ENCODE measurements at places on chromosomes 3 and 15.

DNA sequence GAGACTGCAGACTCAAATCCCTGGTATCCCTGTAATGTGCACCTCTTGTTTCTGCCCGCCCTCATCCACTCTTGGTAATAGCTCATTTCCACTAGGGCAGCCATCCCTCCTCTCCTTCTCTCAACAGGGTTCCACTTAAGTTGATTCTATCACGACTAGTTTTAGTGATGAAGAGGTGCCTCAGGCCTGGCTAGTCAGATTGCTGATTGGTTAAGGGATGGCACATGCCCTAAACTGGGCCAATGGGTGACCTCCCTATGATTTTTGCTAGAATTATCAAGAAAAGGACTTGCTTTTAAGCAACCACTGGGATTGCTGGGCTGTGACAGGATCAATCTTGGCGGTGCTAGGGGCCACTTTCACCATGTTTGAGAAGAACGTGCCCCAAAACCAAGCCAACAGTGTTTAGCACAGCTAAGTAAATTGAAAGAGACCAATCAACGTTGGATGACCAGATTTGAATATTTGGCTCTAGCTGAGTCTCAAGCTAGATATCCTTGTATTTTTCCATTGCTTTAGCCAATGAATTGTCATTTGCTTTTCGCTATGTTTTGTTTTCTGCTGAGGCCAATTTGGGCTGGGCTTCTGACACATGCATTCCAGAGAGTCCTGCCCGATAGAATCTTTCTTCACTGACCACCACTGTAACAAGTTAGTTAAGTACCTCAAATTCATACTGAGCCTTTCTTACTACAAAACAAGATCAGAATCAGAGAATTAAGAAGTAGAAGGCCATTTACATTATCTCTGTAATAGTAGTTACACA lies 131.0 kb downstream of the PDZRN3 start:
- no peak for DNase-seq

DNA sequence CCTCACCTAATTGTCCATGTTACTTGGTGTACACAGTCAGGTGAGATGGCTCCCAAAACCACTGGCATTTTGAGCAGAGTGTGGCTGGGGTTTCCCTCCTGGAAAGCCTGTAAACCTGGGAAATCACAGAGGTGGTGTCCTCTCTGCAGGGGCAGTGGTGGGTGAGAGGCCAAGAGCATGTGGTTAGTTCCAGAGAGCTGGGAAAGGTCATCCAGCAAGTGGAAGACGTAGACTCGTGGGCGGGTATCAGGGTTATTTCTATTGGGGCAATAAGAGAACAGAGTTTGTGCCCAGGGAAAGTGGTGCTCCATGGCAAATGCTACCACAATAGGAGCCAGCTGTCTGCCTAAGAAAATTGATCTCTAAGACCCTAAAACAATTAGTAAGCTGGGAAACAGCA lies 44.6 kb upstream of the LIMD1 start:
- DNase-seq: no peak

DNA sequence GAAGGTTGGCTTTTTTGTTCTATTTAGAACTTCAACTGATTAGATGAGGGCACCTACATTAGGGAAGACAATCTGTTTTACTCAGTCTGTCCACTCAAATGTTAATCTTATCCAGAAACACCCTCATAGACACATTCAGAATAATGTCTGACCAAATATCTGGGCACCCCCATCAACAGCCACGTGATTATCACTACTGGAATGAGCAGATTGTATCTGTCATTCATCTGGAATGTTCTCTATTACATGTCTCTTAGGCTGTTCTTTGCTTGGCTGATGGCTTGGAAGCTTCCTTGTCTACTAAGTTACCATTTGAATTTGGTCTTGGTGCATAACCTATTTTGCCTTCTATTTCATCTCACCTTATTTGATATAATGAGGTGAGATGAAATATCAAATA lies 15.7 kb upstream of the LRRC58 start:
- no peak for DNase-seq

- DNase-seq: no peak
Measured at GRCh38 chr15:64694816-64695215, 80.6 kb downstream of the RBPMS2 start.

- no peak for DNase-seq
Measured at GRCh38 chr3:108159105-108159504, 63.1 kb downstream of the IFT57 start.

DNA sequence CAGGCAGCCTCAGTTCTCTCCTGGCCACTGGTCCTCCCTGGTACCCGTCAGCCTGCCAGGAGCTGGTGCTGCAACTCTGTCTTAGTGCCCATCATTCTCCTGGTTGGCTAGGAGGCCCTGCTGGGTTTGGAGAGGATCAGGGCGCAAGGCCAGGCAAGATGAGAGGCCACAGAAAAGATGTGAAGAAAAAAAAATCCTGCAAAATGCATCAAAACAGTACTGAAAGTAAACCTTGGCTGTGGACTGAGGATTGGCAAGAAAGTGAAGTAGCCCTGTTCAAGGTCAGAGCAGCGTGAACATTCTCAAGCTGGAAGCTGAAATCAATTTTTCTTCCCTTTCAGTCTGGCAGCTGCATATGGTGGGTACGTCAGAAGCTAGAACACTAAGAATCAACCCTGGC lies 74.2 kb downstream of the GTF2E1 start:
- DNase-seq: no peak

- no peak for DNase-seq
Measured at GRCh38 chr3:11140713-11141104, 13.6 kb upstream of the HRH1 start.
